Activated CD4-positive, alpha-beta T cell treated with anti-CD3 and anti-CD28 coated beads for 48 hours (primary cell): ENCODE measurements at places on chromosomes 4 and X.
A peak's percentile ranks its signal among the peaks of the same experiment; 100 is the strongest.

GRCh38 chrX:85065512-85066198 is 62.0 kb downstream of the APOOL start:
- no peak for DNase-seq

DNA sequence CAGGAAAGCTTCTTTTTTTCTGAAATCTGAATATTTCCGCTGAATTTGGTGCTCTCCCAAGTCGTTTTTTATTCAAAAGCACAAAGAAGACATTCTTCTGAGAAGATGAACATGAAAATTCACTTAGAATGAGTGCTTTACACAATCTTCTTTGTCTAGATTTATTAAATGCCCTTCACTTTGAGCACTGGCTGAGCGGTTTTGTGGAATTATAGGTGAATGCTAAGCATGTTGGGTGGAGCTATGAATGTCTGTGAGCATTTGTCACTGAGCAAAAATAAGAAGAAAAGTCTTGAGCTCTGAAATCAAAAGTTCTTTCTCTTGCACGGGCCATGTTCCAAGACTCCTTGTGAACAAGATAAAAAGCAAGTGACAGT is 13.1 kb downstream of the GASK1B start:
- DNase-seq: no peak

DNA sequence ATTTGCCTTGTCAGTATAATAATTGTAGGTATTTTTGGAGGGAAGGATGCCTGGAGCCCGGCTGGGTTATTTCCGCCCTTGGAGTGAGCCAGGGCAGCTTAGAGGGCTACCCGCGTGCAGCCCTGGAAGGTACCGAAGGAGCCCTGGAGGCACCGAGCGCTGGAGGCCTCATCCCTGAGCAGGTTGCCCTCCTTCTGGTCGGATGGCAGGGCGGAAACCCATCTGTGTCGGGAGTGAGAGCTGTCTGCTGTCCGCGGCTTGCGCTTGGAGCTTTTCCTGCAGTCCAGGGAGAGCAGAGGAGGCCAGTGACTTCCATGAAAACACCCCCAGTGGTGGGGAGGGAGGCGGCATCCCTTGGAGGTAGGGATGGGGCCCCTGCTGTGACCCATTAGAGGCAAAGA is 122.1 kb downstream of the TBL1X start:
- no peak for DNase-seq

GRCh38 chr4:106063009-106063408 is 167.7 kb downstream of the NPNT start:
- no peak for DNase-seq

DNA sequence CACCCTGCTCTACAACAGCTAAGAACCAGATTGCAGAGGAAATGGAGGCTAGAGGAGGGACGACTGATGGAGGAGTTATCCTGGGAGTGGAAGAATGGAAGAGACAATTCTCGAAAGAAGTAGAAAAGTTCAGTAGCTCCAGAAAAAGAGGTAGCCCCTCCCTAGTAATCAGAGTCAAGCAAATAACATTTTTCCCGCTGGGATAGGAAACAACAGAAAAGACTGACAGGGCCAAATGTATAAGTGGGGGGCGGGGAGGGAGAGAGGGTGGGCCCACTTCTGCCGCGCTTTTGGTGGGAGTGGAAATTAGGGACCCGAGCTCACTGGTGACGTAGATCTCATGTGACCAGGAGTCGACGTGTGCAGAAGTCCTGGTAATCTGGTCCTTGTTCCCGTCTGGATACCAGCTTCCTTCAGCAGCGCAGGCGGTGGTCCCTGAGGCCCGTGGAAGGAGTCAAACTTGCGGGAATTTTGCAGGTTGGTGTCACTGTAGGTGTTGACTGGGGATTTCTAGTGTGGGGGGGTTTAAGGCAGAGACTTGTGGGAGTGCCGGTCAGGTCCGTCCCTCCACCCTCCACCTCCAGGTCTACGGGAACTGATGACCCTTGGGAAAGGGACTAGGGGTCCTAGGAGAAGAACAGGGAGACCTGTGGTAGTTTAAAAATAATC is at the start of gene TCEAL9:
Gene TCEAL9, plus strand, starts transcription at position 377 of the 669 bp plus-strand sequence. CDS start 1,179 bp downstream, outside the sequence.
- no peak for DNase-seq

DNA sequence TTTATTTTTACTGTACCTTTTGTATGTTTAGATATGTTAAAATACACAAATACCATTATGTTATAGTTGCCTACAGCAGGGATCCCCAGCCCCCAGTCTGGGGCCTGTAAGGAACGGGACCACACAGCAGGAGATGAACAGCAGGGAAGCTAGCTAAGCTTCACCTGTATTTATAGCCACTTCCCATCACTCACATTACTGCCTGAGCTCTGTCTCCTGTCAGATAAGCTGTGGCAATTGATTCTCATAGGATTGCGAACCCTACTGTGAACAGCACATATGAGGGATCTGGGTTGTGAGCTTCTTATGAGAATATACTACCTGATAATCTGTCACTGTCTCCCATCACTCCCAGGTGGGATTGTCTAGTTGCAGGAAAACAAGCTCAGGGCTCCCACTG is 73.9 kb downstream of the BMPR1B start:
- DNase-seq: no peak

DNA sequence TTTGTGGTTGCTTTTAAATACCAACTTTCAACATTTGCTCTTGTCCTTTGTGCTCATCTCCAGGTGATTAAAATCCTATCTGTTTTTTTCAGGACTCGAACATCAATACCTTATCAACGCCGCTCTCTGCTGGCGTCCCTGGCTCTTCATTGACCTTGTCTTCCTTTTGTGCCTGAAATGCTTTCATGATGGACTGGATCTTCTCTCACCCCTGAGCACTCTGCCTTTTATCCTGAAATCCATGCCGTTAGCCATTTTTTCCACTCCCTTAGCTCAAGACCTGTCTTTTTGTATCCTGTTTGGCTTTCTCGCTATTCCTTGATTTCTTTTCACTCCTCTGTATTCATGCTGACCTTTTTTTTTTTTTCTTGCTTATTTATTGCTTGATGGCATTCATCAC is 549.5 kb upstream of the CPEB2 start:
- no peak for DNase-seq

DNA sequence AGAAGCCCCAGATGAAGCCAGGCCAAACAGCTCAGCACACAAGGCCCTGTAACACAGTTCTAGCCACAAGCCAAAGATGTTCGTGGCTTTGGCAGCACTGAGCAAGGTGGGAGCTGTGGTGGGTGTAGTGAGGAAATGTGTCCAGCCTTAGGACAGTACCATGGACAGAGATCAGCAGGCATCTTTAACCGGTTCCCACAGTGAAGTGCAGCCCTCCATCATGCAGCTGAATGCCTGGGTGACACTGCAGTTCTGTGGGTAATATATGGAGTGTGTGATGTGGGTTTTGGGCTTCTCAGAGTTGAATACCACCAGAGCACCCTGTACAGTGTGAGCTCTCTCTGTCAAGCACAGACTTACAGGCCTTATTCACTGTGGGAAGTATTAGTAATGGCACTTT is 6.0 kb upstream of the NEXMIF start:
- no peak for DNase-seq

- DNase-seq: no peak
Measured at GRCh38 chrX:39766855-39767254, 330.9 kb downstream of the BCOR start.

DNA sequence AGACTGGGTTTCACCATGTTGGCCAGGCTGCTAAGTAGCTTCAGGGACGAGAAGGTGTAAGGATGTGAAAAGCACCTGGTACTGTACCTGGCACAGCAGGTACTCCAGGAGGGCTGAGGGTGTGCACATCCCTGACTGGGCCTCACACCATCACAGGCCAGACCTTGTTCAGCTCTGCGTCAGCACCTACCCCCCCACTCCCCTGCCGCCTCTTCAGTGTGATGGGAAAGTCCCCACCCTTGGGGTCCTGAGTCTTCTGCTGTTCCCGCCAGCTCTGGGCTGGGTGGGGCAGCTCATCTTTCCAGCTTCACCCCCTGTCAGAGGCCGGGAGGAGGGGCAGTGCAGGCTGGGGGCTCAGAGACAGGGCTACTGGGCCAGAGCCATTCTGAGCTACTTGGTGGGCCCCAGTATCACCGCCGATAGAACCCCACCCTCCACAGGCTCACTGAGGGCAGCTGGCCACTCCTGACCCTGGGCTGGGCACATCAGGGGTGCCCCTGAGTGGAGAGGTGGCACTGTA is 6.7 kb upstream of the SH3BP2 start:
- peak; percentile 74 for DNase-seq

GRCh38 chr4:15336410-15337167 is 91.2 kb upstream of the C1QTNF7 start:
- no peak for DNase-seq

GRCh38 chr4:119059221-119059620 is 76.4 kb upstream of the MYOZ2 start:
- DNase-seq: no peak

DNA sequence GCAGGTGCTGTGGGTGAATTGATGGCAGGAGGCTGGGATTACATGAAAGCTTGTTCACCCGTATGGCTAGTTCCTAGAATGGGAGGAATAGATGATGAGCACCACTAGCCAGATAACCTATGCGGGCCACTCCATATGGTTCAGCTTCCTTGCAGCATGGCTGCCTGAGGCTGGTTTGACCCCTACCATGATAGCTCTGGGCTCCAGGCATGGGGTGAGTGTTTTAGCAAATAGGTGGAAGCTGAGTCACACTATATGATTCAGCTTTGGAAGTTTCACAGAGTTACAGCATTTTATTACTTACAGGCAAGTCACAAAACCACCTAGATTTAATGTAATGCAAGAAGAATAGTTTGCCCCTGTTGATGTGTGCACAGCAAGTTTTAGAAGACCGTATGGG is 603.2 kb downstream of the STIM2 start:
- DNase-seq: no peak

- DNase-seq: no peak
Measured at GRCh38 chr4:10205223-10205622, 88.6 kb upstream of the WDR1 start.
